ENCODE measurements at places on chromosomes 6 and 20. TPM values are rescaled to one million over a fixed set of nuclear protein-coding genes. Genes with fewer than 3 reads are reported as not detected.

- no peak for DNase-seq
These were observed 241.5 kb downstream of the PLCB1 start for GRCh38 chr20:8373579-8373978.

GRCh38 chr20:41183391-41183790 lies 46.0 kb downstream of the PLCG1 start:
- no peak for DNase-seq

- DNase-seq = no peak
These were observed 47.1 kb downstream of the HNF4A start for GRCh38 chr20:44402391-44403193.

DNA sequence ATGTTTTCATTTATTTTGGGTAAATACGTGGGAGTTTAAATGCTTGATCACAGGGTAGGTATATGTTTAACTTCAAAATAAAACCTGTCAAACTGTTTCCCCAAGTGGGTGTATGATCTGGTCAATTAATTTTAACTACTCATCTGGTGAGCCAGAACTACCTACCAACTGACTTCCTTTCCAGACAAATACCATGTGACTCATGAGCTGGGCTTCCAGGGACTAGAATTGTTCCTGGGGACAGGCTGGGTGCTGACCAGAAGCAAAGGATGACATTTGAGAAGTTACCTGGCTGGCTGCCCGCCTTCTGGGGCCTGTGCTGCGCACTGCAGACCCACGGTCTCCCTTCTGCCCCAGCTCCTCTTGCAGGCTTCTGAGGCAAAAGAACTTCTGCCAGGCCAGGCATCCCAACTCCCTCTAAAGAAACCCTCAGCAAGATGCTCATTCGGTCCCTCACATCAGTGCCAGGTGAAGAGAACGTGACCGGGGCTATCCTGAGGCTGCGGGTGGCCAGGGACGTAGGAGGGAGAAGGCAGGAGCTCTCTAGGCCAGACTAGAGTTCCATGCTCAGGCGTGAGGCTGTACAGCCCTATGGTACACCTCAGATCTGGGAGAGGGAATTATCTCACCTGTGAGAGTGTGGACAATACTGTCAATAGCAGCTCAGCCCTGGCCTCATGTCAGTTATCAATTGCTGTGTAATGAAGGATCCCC lies 103.6 kb downstream of the JPH2 start:
- DNase-seq = no peak

The NFS1 gene
- 54.3 TPM for total RNA-seq

The KLC4 gene
- total RNA-seq = 30.0 TPM

Measured in Right ventricle myocardium inferior (tissue), 1 donor.